Esophagus (tissue), 2 donors: ENCODE measurements at places on chromosomes 4 and X. TPM values are rescaled to one million over a fixed set of nuclear protein-coding genes. Genes with fewer than 3 reads are reported as not detected.

Gene F8
- polyA plus RNA-seq = 2.2 TPM

Gene GPR50
- 0.09 TPM for polyA plus RNA-seq

Gene CHIC1
- 0.71 TPM for polyA plus RNA-seq

Gene HTT
- polyA plus RNA-seq = 9.7 TPM

Gene CT45A1
- not detected for polyA plus RNA-seq

Gene RNF212
- 1.7 TPM for polyA plus RNA-seq

Gene UGT2B10
- polyA plus RNA-seq = not detected

Gene CFAP47
- polyA plus RNA-seq = not detected

Gene FAM184B
- polyA plus RNA-seq = 0.14 TPM

Gene KLF8
- 30.4 TPM for polyA plus RNA-seq

Gene KLHL4
- polyA plus RNA-seq = 0.06 TPM
